ENCODE measurements at places on chromosomes 12 and 14.

- DNase-seq: peak; percentile 55
Measured at GRCh38 chr12:14395074-14395778, 29.7 kb downstream of the ATF7IP start.

DNA sequence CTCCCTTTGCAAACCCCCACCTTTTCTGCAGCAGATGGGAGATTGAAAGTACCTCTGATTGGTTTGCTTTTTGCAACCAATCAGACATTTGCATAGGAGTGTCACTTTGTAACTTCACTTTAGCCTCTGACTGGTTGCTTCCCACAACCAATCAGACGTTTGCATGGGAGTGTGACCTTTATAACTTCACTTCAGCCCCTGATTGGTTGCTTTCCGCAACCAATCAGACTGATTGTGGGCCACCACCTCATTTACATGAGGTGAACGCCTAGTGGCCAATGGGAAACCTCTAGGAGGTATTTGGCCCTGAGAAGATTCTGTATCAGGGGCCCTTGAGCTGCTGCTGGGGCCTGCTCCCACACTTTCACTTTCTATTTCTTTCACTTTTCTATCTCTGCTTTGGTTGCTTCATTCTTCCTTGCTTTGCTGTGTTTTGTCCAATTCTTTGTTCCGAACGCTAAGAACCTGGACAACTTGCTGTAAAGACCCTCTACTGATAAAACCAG, 106.0 kb upstream of the PRICKLE1 start:
- no peak for DNase-seq

DNA sequence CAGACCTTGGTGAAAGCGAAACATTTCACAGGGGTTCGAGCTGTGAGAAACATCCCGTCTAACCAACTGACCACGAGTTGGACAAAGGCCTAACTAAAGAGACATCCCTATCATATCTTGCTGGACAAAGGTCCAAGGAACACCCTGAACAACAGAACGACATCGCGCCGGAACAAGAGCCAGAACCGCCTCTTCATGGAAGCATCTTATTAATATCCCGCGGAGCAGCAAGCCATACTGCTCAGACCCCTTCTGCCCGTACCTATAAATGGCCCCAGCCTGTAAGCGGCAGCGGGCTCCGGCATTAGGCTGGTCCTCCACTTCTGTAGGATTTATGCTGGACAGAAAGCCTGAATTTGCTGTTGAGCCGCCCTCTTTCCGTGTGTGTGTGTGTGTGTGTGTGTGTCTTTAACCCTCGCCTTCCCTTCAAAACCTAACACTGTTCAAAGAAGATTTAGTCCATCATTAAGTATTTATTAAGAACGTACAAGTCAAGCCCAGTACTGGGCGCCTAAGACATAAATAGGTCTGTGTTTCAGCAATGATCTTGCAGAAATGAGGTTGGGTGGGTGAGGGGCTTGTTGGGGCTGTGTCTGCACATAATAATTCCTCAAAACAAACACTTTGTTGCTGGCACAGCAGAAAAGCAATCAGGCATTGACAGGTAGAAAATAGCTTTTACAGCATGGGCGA, 1.9 kb downstream of the SLC6A15 start:
- DNase-seq: no peak

GRCh38 chr12:100942984-100943749, 148.6 kb downstream of the ANO4 start:
- no peak for DNase-seq

DNA sequence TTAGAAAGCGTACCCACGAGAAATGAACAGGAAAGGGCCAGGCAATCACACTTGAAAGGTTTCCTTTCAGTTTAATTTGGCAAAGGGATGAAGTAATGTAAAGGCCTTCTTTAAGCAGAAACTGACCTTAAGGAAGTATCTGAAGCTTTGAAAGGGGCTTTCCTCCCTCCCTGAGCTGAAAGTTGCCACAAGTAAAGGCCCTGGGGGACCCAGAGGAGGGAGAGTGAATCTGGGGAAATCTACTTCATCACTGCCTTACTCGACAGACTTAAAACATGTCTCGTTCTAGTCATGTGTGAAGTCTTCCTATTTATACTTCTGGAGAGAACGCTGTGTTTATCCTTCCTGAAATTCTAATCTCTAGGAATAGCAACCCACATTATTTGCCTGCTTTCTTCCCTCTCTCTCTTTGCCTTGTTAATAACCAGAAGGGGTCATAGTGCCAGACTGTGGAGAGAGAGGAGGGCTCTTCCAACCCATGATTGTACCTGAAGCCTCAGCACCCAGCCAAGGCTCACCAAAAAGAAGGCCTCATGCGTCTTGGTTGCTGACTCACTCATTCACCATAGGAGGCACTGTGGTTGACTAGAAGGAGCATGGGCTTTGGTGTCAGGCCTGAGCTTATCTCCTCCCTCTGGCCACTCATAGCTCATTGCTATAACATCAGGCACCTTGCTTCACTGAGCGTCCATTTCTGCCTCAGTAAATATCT, 10.2 kb upstream of the GPX2 start:
- peak; percentile 29 for DNase-seq

GRCh38 chr12:124847113-124848074, 16.3 kb downstream of the SCARB1 start:
- DNase-seq: no peak

DNA sequence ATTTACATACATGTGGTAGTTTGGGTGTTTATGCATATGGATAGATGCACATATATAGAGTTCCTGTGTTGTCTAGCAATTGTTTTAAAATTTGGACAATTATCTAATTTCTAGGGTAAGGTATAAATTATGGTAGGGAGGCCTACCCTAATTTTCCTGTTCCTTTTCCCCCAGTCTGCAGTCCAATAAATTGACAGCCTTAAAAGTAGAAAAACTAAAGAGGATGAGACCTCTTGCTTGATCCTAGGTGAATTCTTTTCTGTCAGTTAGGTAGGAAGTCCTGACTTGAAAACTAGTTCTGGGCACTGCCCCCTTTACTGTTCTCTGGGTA, 2.1 kb upstream of the CDKN1B start:
- no peak for DNase-seq
